ENCODE measurements at places on chromosomes 4 and X. TPM values are rescaled to one million over a fixed set of nuclear protein-coding genes. Genes with fewer than 3 reads are reported as not detected.

The GPR143 gene
- total RNA-seq = not detected

The FAM9C gene
- total RNA-seq = not detected

- DNase-seq = no peak
Measured at GRCh38 chr4:12902735-12903134, 581.4 kb downstream of the RAB28 start.

DNA sequence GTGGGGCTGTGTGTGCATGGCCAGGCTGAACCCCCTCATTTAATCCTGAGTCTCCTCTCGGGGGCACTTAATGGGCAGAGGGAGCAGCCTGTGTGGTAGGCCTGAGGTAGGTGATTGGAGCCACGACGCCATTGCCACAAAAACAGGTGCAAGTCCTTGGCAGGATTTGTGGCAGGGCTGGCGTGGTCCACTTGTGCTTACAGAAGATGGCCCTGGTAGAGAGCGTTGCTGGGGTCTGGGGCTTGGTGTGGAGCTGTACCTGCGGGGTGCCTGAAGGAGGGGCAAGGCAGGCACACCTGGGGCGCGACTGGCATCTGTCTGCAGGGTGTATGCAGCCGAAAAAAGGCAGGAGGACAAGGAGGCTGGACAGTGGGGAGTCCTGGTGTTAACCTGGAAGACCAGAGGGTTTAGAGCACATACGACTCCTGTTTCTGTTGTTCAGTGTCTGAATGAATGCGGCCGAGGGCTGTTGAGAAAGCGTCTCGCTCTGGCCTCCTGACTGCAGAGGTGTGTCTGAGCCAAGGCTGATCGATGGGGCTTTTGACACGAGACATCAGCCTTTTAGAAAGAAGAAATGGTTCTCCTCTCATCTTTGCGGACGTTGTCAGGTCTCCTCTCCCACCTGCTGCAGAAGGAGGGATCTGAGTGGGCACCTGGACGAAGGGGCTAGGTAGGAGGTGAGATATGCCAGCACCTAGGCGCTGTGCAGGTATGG, 52.0 kb downstream of the TBC1D14 start:
- DNase-seq = no peak

DNA sequence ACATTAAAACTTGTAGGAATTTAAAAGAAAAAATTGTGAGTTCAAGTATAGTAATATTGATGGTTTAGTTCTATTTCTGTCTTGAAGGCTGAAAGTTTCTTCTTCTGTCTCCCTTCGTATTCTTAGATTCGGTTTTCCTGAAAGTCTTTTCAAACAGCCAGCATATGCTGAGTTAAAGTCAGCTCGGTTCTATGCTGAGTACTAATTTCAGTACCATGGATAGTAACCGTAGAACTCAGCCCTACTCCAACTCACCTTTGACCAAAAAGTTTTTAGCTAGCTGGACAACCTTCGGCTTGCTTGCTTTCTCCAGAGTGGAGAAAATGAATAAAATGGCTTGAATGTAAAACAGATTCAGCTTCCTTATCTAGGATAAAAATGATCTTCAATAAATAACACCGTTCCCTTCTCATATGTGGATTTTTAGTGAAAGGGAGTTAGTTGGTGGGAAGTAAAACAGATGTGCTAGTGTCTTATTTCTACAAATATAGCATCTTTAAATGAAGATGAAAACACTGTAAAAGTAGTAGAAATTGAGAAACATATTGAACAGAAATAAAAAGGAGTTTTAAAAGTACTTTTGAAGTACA, 5.2 kb downstream of the POU4F2 start:
- no peak for DNase-seq

DNA sequence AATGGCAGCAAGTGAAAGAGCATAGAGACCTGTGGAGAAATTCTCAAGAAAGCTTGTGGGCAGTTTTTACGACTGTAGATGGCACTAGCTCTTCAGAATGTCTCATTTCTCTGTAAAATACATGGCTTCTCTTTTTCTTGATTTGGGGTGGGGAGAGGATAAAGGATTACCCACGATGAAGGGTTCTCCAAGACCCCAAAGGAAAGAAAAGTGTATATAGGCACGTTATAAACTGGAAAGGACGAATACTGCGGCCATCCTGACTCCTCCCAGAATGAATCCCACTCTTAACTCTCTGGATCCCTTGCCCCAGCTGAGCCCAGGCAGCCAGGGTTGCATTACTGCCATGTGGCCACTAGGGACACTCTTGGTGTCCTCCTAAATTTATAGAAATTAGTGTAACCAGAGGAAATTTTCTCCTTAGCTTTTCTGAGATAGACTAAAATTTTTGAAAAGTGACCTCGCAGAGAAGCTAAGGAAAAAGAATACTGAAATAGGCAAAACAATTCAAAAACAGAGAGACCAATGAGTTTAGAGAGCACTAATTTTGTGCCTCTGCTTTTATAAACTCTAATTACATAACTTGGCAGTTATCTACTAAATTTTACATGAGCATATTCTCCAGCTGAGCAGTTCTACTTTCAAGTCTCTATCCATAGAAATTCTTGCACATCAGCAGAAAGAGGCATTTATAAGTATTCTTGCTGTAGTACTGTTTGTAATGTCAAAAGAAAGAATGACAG, 37.8 kb upstream of the PCDH19 start:
- peak; percentile 22 for DNase-seq

DNA sequence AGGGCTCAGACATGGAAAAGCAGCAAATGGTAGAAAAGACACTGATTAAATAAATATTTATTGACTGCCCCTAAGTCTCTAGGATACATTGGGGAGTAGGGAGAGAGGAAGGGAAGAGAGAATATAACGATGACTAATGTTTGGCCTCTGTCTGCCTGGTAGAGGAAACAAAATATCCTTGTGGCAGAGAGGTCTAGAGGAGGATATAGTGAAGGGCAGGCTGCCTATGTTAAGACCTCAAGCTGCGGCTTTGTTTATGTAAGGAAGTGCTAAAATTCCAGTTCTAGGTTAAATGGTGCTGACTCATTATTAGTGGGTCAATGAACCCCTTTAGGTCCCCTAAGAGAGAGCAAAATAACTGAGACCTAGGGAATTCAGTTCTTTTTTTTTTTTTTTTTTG, 427.3 kb upstream of the FTHL17 start:
- DNase-seq = no peak

The PRSS12 gene
- total RNA-seq = not detected

DNA sequence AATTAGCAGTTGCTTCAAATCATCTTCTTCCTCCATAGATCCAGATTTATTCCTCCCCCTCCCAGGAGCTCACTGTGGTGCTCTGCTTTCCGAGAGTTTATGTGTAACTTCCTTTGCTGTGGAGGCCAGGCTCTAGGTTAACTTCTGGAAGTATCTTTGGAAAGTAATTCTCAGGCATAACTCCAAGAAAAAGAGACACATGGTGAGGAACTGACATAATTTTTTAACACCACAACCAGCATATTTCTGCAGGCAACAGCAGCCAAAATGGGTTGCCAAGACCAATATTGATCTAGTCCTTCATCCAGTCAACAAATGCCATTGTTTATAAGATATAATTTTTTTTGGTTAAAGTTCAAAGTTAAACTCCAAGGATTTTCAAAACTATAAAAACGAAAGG, 114.5 kb upstream of the RBPJ start:
- DNase-seq = no peak

GRCh38 chr4:89113415-89113814, 2.1 kb downstream of the TIGD2 start:
- DNase-seq = no peak

- no peak for DNase-seq
Measured at GRCh38 chr4:183674153-183674552, 15.1 kb downstream of the TRAPPC11 start.

- no peak for DNase-seq
Measured at GRCh38 chr4:8765084-8765483, 106.6 kb downstream of the HMX1 start.

The CTAG1A gene
- not detected for total RNA-seq

GRCh38 chrX:151977923-151978322, 3.4 kb upstream of the GABRE start:
- DNase-seq = no peak

- DNase-seq = no peak
Measured at GRCh38 chrX:154359362-154360154, 14.9 kb downstream of the FLNA start.

GRCh38 chr4:109811707-109812106, 3.9 kb upstream of the GAR1 start:
- DNase-seq = no peak

The SERTM2 gene
- 0.27 TPM for total RNA-seq

DNA sequence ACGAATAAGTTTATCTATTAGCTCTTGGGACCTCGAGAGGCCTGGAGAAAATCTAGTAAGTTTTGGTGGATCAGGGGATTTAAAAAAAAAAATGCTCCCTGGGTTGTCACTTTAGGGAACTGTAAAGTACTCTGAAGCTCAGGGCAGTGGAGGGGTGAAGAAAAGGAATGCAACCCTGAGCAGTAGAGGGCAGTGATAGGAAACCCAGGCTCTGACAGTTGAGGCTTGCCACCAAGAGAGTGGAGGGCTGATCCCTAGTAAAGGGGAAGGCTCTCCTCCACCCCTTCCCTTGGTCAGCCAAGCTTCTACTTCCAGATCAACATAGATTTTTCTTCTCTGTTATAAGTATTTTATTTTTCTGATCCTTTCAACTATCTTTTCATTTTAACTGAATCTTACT, 73.1 kb downstream of the FBXO8 start:
- DNase-seq = no peak

DNA sequence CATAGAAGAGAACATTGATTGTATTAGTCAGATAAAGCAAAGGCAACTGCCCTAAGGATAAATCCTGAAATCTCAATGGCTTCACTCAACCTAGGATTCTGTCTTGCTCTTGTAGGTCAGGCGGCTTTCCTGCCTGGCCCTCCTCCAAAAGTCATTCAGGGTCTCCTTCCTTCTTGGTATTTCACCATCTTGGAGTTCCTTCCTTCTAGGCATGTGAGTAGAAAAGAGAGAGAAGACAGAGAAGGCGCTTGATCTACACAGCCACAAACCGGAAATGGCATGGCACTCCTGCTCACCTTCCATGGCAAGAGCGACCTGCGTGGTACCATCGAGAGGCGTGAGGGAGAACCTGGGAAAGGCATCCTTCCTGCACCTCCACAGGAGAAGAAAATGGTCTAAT, 45.3 kb upstream of the HELT start:
- no peak for DNase-seq

The TEX13D gene
- not detected for total RNA-seq

DNA sequence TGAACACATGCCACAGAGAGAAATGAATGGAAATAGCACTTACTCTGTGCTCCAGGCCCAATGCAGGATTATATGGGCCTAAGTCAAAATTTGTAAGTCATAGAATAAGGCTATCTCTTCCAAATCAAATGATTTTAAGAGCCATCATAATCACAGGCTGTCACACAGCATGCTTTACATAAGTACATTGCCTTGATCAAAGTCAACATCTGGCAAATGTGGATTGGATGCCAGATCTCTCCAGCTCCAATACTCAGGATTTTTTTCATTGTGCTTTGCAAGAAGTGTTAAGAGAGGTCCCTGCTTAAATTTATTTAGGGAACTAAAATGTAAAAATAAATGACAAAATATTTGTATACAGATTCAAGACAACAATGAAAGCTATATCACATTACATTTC, 299.9 kb downstream of the PRDM5 start:
- no peak for DNase-seq

DNA sequence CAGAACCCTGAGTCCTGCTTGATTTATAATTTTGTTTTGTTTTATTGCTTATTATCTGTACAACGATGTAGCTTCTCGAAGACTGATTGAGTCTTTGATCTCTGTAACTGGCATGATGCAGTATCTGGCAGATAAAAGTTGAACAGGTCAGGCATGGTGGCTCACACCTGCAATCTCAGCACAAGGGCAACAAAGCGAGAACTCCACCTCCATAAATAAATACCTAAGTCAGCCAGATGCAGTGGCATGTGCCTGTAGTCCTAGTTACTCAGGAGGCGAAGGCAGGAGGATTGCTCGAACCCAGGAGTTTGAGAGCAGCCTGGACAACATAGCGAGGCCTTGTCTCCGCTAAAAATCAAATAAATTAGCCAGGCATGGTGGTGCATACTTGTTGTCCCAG, 15.7 kb upstream of the WDR19 start:
- DNase-seq = no peak

GRCh38 chrX:22125481-22125880, 93.4 kb downstream of the PHEX start:
- no peak for DNase-seq

DNA sequence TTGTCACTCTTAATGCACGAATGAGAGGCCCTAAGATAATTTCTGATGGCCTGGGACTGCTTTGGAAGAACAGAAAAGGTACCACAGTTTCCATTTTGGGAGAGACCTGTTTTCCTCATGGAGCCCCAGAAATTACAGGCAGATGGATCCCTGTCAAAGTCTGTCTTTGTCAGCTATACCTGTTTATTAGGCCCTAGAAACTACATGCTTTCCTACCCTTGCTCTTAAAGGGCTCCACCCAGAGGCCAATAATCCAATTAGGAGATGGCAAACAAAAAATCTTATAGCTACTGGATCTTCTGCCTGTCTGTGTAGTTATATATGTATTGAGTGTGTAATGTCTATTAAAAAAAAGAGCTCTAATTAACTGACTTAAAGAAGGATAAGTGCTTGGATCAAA, 141.3 kb downstream of the NR3C2 start:
- no peak for DNase-seq

The MCF2 gene
- total RNA-seq = 0.09 TPM

The CYSLTR1 gene
- 0.65 TPM for total RNA-seq

GRCh38 chrX:24513416-24513815, 48.3 kb downstream of the PDK3 start:
- no peak for DNase-seq

GRCh38 chr4:56550642-56551041, 45.1 kb downstream of the ARL9 start:
- DNase-seq = no peak

DNA sequence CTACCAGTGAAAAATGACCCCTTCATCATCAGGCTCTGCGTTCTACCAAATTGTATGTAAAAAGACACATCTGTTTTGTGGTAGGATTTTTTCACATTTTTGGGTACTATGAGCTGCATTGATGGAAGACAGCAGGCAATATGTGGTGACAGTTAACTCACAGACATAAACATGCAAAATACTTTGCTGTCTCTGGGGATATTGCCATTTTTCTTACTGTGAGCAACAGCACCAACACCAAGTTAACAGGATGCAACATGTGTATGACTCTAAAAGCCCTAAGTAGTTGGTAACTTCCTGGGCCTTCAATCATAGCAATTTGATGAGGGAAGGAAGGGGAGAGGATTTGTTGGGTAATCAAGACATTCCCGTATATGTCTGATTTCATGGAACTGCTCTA, 56.4 kb upstream of the DRP2 start:
- no peak for DNase-seq

- DNase-seq = no peak
Measured at GRCh38 chr4:30117433-30117832, 602.7 kb upstream of the PCDH7 start.

The NRK gene
- 1.9 TPM for total RNA-seq

The CYLC1 gene
- not detected for total RNA-seq

- no peak for DNase-seq
Measured at GRCh38 chrX:92260102-92260501, 480.9 kb downstream of the PCDH11X start.

The PABPC1L2B gene
- total RNA-seq = not detected

The PRMT9 gene
- total RNA-seq = 5.1 TPM

Measured in heart left ventricle (tissue), 16 donors.